ENCODE measurements at places on chromosomes 12 and 14.

- no peak for DNase-seq
These were observed 3.3 kb downstream of the NEMF start for GRCh38 chr14:49849213-49849847.

GRCh38 chr12:122276242-122276641 is 9.9 kb upstream of the VPS33A start:
- no peak for DNase-seq

DNA sequence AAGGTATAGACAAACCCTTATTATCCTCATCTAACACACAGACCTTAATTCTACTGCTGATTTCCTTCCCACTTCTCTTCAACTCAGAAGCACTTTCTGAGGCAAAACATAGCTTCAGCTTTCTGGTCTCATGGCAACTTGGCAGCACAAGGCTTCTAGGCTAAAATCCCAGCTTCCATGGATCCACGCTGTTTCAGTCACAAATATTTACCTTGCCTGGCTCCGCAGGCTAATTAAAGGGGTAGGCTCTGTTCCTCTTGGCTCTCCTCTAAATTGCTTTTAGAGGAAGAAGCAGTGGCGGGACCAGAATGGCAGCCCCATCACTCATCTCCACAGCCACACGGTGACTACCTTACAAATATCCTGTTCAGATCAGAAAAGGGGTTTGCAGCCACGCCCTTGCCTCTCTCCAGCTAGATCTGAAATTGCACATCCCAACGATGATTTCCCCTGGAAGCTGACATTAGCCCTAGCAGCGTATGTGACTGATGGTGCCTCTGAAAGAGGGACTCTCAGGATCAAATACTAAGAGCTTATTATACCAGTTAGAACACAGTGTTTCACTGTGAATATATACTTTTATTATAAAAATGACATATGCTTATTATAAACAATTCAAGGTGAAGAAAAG is 221.5 kb upstream of the NUDT4 start:
- peak; percentile 22 for DNase-seq

DNA sequence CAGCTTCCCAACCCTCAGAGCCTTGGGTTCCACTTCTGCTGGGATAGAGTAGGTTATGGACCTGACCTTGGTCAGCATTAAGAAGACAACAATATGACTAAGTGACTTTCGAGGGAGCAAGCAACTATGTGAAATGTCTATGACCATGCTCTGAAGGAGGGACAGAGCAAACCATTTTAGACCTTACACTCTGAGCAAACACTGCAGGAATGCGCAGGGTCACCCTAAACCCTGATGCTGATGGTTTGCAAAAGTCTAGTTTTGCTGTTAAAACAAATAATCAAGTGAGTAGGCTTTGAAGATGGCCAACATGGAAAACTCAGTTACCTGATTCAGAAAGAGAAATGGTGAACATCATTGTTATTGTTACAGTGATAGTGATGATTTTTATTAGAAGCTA is 8.7 kb downstream of the ZCCHC8 start:
- no peak for DNase-seq

DNA sequence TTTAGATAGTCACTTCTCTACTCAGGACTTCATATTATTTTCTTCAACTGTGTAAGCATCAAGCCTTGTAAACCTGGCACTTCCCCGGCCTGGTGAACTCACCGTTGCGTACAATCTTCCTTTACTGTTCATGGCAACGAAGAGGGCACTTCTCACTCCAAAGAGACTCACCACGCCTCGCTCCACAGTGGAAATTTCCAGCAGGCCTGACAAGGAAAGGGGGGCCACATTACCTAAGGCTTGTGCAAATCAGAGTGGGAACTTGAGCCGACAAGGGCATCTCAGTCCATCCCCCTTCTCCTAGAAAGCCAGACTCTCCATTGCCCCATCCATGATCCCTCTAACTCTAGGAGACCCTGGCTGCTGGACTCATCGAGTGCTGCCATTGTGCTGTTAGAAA is 1.6 kb downstream of the FGF6 start:
- no peak for DNase-seq

- no peak for DNase-seq
These were observed 7.2 kb downstream of the NDRG2 start for GRCh38 chr14:21017528-21018245.

DNA sequence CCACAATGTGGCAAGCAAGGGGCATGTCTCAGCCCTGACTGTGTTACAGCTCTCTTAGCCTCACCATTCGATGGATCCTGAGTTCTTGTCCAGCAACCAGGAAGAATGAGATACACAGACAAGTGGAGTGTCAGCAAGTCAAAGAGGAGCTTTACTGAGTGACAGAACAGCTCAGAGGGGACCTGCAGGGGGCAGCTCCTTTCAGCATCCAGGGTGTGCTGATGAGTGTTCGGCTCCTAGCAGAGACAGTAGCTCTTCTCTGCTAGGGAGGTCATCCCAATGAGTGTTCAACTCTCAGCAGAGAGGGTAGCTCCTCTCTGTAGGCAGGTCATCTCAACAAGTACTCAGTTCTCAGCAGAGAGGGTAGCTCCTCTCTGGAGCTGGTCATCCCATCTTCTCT is 19.1 kb downstream of the SYNJ2BP start:
- no peak for DNase-seq

Measured in epithelial cell of esophagus (primary cell).